ENCODE measurements at places on chromosomes 2 and 18. TPM values are rescaled to one million over a fixed set of nuclear protein-coding genes. Genes with fewer than 3 reads are reported as not detected.

DNA sequence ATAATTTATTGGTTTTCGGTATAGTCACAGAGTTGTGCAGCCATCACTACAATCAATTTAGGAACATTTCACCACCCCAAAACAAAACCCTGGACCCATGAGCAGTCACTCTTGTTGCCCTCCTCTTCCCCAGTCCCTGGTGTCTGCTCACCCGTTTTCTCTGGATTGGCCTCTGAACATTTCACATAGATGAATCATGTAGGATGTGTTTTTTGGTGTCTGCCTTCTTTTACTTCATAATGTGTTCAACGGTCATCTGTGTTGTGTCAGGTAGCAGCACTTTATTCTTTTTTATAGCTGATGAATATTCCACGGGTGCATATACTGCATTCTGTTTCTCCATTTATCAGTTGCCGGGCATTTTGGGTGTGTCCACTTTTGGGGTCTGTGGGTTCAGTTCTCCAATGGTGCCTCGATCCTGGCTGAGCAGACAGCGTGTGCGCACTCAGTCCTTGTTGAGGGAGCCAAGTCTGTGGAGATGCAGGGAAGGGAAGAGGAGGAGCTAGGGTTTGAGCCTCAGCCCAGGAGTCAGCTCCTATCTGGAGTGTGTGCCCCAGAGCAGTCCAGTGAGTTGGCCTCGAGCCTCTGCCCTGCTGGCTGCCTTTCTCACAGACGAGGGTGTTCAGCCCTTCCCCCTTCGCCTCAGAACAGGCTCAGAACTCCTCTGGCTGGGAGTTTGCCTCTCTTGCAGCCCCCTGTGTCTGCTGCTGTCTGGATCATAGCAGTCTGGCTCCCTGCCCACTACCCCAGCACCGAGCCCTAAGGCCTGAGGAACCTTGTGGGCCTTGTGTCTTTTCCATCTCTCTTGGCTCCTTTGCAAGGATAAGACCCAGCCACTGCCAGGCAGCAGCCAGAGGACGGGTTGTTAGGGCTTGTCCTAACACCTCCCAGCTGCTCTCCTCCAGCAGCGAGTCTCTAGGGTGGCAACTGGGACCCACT, 18.0 kb downstream of the C2orf74 start:
- DNase-seq = peak; percentile 83

DNA sequence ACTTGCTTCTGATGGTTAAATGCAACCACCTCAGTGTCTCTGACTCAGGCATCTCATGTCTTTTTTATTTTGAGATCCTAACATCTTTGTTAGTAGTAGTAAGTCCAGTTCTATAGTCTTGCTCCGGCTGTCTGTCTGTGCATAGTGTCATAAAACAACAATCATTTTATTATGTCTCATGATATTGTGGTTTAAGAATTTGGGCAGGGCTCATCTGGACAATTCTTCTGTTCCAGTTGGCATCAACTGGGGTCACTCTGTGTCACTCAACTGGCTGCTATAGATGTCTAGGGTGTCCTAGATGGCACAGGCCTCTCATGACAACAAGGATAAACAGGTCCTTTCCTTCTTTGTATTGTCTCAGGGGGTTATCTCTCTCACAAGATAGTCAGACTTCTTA, 299.6 kb upstream of the ZNF521 start:
- DNase-seq = no peak

DNA sequence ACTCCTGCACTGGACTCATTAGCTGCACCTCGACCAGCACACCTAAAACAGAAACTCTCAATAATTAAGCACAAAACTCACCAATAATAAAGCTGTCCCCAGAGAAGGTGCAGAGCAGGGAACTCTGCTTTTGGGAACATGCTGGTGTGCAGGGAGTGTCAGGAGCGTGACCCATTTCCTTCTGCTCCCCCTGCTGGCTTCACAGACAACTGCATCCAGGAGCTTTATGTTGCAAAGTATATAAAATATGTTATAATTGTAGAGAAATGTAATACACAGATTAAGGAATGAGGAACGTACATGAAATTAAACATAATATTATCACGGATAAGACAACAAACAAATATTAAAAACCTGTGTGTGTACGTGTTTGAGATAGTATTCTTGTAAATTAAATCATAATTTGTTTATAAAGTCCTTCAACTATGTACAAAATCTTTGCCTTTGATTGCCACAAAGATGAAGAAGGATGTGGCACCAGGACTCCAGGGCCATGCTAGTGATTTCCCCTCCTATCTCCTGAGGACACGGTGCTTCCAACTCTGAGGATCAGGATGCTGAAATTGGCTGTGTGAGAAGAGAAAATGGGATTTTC, 68.6 kb upstream of the MAL start:
- DNase-seq = peak; percentile 22

The SPDYA gene
- 1.3 TPM for total RNA-seq

The ZAP70 gene
- not detected for total RNA-seq

The PLGLB1 gene
- total RNA-seq = 0.32 TPM

The CNPPD1 gene
- total RNA-seq = 19.6 TPM

The TRIM43 gene
- not detected for total RNA-seq

The EGR4 gene
- not detected for total RNA-seq

The TRIM43B gene
- total RNA-seq = not detected
